ENCODE measurements at places on chromosomes 2 and 18.

DNA sequence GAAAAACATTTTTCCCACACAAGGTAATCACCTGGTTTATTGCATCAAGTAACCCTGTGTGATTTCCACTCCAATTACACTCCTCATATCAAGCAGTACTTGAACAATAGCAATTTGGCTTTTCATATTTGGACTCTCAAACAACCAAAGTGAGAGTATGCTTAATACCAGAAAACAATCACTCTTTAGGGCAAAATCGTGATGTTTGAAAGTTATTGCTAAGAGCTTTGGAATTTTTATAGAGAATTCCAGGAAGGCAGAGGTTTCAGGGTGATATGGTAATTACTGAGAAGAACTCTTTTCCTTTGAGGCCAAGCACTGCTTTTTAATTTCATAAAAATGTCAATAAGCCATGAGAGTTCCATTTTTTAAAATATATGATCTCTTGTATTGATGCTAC lies 779.5 kb upstream of the LRRTM1 start:
- DNase-seq = no peak

GRCh38 chr18:49172246-49172645 lies 221.5 kb upstream of the SMAD7 start:
- no peak for DNase-seq

DNA sequence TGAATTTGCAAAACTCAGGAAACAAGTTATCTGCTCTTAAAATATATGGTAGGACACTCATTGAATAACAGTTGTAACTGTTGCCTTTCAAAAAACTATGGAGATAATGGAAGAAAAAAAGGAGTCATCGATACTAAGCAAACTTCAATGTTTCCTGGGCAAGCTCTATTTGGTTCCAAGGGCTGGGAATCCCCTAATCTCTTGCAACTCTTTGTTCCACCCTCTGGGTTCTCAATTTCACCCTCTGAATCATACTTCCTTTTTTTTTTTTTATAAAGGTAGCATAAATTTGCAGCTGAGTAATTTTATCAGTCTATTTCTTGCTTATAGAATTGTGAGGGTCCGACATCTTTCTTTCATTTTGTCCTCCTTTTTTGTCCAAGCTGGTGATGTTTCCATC lies 36.7 kb downstream of the SLC9A4 start:
- DNase-seq = no peak

GRCh38 chr2:189661957-189662321 lies 680 bp downstream of the ASNSD1 start:
- no peak for DNase-seq

GRCh38 chr2:160210599-160211138 lies 10.6 kb upstream of the ITGB6 start:
- DNase-seq = no peak

GRCh38 chr2:36708041-36708741 lies 11.7 kb downstream of the VIT start:
- no peak for DNase-seq

GRCh38 chr18:10233082-10233875 lies 221.2 kb upstream of the APCDD1 start:
- DNase-seq = no peak

- DNase-seq = no peak
Measured at GRCh38 chr18:48711651-48712486, 173.0 kb downstream of the CTIF start.

DNA sequence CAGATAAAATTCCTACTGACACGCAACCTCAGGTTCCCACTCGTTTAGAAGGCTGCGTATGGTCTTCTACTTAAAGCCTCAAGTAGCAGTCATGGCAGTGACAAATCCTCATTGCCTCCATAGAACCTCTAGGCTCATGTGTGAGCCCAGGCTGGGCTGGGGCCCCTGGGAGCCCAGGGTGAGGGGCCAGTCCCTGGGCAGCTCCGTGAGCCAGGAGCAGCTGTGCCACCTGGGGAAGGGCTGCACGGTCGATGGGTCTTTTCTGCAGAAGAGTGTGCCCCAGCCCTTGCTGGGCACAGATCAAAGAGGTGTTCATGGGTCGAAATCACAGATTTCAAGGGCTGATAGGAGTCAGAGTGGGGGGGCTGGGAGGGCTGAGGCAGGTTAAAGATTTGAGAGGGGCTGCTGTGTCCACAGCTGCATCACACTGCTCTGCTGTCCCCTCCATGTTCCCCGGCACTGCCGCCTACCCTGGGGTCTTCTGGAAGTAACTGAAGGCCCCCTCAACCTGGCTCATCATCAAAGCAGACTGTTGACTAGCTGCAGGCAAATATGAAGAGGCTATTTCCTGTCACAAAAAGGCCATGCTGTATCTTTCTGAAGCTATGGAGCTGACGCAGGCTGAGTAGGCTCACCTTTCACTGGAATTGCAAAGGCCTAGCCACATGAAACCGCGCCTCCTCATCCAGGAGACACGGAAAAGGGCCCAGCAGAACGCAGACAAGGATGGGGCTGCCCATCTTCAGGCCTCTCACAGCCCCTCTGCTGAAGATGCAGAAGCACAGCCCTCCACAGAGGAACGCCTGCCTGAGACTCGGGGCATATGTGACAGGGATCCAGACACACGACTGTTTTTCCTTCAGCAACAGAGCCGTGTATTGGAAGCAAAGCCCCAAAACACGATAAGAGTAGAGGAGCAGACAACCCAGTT lies 35.7 kb upstream of the ALPP start:
- no peak for DNase-seq

- no peak for DNase-seq
Measured at GRCh38 chr2:151161821-151162551, 99.7 kb downstream of the RBM43 start.

GRCh38 chr2:241034490-241035141 lies 36.2 kb downstream of the SNED1 start:
- DNase-seq = no peak

DNA sequence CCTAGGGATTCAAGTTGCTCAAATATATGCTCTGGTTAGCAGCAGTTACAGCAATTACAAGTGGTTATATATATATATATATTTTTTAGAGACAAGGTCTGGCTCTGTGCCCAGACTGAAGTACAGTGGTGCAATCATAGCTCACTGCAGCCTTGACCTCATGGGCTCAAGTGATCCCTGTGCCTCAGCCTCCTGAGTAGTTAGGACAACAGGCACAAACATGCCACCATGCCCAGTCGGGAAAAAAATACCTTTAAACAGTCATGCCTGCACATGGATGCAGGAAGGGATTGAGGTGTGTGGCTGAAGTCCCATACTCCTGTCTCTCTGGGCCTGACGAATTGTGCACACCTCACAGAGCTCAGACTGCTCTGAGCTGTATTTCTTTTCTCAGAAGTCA lies 19.6 kb upstream of the DNAH7 start:
- no peak for DNase-seq

DNA sequence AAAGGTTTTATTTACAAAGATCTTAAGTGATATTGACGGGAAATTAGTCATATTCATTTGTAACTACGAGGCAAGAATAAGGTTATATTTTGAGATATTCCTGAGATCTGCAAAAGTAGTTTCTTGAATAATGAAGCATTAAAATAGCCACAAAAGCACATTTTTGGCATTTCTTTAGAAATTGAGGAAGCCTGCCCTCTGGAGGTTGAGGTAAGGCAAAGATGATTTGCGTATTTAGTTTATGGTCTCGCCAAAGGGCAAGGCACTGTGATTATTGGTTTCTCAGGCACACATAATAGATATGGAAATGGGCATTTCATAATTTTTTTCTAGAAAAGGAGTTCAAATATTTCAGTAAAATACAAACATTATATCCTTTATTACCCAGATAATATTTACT lies 143.7 kb upstream of the RPRM start:
- no peak for DNase-seq

GRCh38 chr18:62784338-62784965 lies 69.1 kb downstream of the PHLPP1 start:
- DNase-seq = no peak

GRCh38 chr2:184815824-184816223 lies 217.5 kb downstream of the ZNF804A start:
- no peak for DNase-seq

DNA sequence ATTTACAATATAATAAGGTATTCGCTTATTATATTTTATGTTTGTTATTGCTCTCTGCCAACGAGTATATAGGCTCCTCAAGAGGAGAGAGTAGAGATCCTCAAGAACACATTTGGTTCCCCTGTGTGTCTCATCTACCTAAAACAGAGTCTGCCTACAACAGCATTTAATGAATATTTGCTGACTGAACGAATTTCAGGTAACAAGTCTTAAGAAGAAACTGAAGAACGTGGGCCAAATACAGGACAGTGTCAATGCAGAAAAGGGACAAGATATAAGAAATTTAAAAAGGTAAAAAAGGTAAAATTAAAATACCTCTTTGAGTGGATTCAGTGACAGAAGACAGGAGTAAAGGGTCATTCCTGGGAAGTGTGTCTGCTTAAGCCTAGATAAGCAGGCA lies 129.2 kb downstream of the HNMT start:
- no peak for DNase-seq

DNA sequence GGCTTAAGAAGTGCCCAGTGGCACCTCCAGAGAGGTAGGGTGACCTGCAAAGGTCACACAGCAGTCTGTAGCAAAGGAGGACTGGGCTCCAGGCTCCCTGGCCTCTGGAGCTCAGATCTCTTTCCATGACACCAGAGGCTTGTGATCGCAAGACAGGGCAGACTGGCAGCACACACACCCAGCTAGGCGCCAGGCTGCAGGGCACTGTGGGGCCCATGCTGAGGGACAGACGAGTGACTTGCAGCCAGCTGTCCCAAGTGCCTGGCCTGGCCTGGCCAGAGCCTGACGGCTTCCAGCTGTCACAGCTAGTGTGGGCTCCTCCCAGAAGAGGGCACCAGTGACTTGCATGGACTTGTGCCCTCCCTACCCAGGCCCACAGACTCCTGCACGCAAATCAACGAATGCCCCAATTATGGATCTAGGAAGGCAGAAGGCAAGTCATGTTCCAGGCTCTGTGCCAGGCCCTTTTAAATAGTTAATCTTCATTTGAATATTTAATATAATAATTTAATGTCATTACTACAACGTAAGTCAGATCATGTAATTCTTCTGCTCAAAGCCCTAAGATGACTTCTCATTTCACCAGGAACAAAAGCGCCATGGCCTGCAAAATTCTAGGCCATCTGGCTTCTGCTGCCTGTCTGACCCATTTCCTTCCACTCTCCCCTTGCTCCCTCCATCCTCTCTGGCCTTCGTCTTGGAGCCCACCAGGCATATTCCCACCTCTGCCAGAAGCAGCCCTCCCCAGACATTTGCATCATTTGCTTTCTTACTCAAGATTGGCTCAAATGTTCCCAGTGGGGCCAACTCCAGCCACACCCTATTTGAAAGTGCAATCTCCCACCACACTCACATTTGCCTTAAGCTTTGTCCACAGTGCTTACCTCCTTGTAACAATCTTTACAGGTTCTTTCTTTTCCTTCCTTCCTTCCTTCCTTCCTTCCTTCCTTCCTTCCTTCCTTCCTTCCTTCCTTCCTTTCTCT lies 3.7 kb upstream of the SPEG start:
- DNase-seq = no peak

GRCh38 chr2:168136392-168136977 lies 110.9 kb downstream of the STK39 start:
- no peak for DNase-seq

- no peak for DNase-seq
Measured at GRCh38 chr2:240646900-240647502, 21.7 kb downstream of the GPR35 start.

- no peak for DNase-seq
Measured at GRCh38 chr2:234003972-234004617, 46.4 kb upstream of the SPP2 start.

DNA sequence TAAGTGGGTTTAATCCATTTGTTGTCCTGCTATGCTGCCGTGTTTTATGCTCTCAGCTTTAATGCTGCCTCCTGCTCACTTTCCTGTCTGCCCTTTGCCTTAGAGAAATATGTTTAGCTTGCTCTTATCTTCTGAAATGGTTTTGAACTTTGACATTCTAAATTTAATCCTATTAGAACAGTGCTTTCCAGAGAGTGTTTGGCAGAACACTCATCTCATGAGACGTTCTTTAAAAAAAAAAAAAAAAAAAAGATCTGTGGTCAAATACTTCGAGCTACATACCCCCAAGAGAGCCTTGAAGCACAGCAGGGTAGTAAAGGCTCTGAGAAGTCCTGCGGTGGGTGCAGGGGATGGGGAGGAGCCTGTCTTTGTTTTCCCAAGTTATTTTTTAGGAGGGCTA lies 161.3 kb downstream of the SPP2 start:
- DNase-seq = no peak

GRCh38 chr2:9478526-9478925 lies 4.2 kb downstream of the IAH1 start:
- no peak for DNase-seq

- no peak for DNase-seq
Measured at GRCh38 chr2:226020956-226021355, 621.4 kb downstream of the NYAP2 start.

DNA sequence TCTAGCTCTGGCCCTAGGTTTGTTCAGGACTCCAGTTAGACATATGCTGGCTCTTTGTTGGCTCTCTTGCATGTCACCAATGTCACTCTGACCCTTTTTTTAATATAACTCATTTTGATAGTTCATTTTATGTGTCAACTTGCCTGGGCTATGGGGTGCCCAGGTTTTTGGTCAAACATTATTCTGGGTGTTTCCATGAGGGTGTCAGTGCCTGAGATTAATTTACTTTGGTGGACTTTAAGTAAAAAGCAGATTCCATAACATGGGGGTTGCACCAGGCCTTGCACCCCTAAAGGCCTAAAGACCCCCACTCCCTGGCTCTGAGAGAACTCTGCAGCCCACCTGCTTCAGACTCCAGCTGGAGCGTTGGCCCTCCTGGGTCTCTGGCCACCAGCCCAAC lies 48.1 kb upstream of the SNTG2 start:
- no peak for DNase-seq

GRCh38 chr2:190809139-190809764 lies 71.4 kb upstream of the GLS start:
- DNase-seq = no peak

DNA sequence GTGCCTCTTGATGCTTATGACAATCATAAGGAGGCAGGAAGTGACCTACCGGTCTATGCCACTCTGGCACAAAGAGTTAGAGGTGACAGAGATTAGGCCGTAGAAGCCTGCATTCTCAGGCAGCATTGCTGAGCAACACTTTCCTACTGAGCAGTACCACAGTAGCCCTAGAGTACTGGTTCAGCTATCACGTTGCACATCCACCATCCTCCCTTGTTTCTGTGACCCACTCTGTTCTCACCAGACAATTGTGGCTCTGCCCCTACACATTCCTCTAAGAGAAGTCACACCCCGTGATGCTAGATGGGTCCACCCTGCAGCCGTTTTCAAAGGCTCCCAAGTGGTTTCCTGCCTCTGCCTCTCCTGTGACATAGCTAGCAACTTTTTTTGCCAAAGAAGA lies 22.6 kb upstream of the SUCLG1 start:
- no peak for DNase-seq

DNA sequence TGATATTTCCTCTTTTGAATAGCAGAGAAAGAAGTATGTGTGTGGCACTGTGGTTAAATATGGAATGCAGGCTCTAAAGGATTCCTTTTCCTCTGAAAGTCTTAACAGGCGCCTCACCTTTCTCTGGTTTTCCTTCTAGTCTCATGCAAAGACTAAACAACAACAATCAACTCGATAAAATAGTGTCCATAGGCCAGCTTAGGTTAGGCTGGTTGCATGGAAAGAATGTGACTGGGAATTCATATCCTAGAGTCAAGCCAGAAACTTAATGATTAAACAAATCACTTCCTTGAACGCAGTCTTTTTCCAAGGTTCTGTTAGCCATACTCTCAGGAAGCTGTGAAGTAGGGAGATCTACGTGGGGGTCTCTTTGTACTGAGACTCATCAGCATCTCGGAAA lies 800.8 kb upstream of the ID2 start:
- no peak for DNase-seq

Measured in activated gamma-delta T cell (primary cell).